ENCODE measurements at places on chromosomes 16 and 17. TPM values are rescaled to one million over a fixed set of nuclear protein-coding genes. Genes with fewer than 3 reads are reported as not detected.

ALDH3A1 gene
- total RNA-seq: 24.2 TPM

LPO gene
- not detected for total RNA-seq

DNA sequence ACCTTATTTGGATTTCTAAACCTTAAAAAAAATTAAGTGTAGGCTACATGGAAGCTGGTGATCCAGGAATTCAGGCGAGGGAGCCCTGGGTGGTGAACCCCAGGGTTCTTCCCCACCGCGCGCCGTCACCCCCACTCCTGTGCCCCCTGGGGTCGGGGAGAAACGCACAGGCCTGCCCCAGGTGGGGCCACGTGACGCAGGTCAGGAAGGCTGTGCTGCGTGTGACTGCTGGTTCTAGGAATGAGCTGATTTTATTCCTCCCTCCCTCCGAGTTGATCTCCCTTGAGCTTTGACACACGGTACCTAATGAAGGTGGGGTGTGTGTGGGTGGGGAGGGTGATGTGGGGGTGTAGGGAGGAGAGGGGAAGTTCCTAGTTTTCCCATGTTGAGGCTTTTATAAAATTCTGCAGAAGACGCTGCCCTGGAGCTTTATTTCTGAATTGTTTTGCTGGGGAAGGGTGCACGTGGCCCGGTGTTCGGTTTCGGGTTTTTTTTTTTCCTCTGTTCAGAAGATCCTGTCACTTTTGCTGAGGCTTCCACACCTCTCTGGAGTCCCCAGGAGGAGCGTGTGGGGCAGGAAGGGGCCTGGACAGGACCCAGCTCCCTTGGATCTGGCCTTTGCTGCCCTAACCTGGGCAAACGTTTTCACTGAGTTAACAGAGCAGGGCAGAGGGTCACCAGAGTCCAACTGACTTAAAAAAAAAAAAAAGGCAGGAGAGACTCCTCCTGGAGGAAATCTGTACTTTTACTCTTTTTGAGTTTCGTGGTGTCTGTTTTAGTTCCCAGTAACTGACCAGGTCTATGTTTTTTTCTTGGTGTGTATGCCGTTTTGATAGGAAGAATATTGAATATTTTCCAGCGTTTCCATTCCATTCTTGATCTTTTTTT is 55.8 kb upstream of the GSE1 start:
- DNase-seq: peak; percentile 27

DNA sequence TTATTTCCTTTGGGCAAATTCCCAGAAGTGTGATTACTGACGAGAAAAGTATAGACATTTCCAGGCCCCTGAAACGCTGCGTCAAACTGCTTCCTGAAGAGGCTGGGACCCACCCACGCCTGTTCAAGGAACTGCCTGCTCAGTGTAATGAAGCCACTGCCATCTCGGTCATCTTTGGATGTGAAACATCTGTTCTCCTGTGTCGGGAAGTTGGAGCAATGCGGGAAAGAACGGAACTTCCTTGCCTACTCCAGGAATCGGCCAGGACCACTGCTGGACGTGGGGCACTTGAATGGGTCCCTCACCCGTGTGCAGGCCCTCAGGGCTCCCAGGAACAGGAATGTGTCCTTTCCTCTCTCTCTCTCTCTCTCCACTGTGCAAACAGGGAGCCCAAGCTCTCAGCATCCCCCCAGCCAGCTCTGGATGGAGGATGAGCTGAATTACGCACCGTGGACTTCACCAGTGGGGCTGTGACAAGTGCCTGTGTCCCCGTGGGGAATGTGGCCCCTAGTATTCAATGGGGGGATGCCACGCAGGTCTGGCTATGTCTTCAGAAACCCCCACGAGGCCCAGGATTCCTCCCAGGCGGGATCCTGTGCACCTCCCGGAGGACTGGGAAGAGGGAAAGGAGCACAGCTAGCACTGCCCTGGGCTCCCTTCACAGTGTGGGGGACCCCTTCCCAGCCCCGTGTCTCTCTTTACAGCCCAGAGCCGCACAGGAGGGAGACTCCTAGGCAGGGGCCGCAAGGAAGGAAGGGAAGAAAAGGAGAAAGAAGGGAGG is 18.3 kb upstream of the LITAF start:
- no peak for DNase-seq

- no peak for DNase-seq
These were observed 7.8 kb downstream of the NUDT16L1 start for GRCh38 chr16:4700997-4701743.

DNA sequence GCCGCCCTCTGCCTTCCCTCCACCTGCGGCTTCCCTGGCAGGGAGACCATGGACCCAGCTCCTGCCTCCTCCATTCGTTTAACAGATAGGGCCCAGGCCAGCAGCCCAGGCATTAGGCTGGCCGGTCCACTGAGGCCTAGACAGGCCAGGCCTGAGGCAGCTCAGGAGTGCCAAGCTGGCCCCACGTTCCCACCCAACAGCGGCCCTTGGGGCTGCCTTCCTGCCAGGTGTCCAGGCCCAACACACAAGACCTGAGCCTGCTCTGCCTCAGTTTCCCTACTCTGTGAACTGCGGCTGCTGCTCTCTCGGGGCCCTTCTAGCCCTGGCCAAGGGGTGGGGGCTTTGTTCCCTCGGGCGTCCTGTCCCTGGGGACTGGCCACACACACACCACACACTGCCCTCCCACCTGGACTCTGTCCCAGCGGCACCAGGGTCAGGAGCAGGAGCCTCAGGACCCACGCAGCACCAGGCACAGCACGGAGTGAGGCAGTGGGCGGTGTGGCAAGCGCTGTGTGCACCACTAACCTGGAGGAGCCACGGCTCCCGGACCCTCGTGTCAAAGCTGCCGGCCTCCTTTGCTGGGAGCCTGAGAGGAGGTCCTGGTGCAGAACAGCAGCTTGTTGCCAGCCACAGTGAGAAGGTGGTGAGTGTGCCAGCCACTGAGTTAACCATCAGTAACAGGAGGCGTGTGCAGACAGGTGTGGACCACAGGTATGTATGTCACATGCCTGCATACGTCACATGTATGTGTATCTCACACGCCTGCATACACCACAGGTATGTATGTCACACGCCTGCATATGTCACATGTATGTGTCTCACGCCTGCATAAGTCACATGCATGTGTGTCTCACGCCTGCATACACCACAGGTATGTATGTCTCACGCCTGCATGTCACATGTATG is 14.6 kb upstream of the CDH15 start:
- DNase-seq: peak; percentile 59

DNA sequence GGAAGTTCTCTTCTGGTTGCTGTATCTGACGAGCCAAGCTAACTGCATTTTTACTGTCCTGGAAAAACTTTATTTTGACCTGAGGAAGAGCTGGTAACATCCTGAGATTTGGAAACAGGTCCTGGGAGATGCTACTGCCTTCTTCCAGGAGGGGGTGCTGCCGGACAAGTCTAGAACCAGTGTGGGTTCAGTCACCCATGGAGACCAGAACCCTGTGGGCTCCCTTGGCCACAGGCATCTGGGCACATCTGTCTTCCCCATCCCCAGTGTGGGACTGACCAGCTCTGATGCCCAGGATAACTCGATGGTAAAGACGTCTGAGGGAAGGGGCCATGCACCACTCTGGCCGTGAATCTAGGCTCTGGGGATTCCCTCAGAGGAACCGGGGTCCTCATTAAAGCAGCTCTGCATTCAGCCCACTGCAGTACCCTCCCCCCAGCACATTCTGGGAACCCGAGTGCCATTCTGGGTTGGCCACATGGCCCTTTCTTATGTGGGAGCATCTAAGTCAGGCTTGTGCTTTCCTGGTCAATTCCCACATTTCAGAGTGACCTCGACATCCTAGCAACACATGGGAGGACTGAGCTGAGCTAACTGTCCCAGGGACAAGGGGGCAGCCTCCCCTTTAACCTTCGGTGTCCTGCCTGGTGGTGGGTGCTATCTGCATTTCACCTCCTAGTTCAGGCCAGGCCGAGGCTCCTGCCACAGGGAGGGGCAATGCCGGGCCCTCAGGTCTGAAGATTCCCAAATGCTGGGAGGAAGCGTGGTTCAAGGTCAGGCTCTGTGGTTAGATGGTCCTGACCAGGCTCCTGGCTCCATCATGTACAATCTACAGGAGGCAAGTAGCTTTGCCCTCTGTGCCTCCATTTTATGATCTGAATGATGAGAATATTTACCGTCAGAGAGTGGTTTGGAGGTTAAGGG is 6.4 kb downstream of the C16orf86 start:
- DNase-seq: peak; percentile 49

PYY gene
- total RNA-seq: 0.79 TPM

GRCh38 chr17:2967515-2967914 is 95.9 kb downstream of the OR1D5 start:
- no peak for DNase-seq

SLC13A2 gene
- not detected for total RNA-seq

DNA sequence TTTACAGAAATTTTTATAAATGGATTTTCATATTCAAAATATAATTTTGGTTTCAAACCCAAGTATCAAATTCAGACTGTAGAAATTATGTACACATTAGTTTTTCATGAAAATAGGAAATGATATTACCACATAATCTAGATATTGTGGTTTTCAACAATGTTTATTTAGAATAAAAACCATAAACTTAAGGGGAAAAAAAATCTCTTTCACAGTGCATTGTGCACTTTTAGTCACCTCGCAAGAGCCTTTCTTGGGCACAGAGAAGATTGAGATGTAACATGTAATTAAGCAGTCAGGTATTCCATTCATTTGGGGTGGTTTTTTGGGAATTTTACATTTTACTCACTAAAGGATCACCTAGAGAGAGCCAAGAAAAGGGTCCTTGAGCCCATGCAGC is 104.0 kb downstream of the TANC2 start:
- DNase-seq: no peak

DNA sequence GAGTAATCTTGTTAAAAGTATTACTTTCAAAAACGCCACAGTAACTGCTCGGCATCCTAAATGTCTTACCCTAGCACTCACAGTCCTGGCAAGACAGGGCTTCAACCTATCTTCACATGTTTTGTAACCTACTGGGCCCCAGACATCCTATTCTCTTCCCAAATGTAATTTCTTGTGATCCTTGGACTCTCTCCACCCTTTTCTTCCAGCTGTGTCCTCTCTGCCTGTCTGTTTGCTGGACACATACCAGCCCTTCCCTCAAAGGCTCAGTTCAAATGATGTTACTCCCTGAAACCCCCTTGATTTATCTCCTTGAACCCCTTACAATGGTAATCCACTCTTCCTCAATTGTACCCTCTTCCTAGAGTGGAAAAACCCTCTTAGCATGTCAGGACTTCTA is 60.1 kb upstream of the CNEP1R1 start:
- DNase-seq: no peak

DNA sequence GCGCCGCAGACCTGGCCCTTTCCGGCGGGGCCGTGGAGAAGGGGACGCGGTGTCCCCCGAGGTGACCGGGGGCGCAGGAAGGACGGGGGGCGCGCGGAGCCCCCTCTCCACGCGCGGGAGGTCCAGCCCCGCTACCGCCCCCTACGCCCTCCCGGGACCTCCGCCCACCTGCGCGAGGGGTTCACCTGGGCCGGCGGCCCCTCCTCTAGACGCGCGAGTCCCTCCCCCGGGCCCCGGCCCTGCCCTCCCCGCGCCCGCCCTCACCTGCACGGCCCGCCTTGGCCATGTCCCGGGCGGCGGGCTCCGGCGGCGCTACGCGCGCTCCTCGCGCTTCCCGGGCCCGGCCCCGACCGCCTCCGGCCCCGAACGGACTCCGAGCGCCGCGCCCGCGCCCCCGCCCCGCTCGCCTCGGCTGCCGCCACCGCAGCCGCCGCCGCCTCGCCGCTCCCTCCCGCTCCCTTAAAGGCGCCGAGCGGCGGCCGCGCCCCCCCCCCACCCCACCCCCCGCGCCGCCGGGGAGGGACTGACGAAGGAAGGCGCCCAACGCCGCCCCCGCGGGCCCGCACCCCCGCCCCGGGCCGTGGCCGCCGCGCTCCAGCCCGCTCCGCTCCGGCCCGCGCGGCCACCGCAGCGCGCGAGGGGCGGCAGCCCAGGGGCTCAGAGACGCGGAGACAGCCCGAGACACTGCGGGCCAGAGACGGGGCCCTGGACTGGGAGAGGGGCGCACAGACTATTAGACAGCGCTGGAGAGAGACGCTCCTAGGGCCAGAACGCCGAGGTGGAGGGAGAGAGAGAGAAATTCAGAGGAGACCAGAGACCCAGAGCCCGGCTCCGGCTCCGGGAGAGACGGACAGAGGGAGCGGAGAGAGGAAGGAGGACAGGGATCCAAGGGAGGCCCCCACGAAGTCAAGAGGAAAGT is at the start of gene PITPNM3:
PITPNM3 (minus strand) TSS at position 435 of the 919 bp plus-strand sequence; CDS start at position 286, 149 bp downstream.
- no peak for DNase-seq

DNA sequence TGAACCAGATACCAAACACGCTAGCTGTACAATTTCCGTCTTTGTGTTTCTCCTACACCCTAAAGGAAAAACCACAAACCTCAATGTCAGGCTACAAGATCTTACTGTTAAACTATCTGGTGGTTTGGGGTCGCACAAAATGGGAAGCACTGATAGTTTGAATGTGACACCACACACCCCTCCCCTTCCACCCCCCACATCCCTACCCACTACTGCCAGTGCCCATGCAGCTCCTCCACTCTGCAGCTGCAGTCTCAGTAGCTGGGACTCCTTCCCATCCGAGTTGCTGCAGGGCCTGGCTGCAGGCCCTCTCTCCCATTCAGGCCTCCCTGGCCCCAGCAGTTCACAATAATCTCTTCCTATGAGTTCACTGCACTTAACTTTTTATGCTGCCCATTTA is 18.4 kb downstream of the TRAP1 start:
- DNase-seq: no peak

TEKT5 gene
- total RNA-seq: 0.53 TPM

DNA sequence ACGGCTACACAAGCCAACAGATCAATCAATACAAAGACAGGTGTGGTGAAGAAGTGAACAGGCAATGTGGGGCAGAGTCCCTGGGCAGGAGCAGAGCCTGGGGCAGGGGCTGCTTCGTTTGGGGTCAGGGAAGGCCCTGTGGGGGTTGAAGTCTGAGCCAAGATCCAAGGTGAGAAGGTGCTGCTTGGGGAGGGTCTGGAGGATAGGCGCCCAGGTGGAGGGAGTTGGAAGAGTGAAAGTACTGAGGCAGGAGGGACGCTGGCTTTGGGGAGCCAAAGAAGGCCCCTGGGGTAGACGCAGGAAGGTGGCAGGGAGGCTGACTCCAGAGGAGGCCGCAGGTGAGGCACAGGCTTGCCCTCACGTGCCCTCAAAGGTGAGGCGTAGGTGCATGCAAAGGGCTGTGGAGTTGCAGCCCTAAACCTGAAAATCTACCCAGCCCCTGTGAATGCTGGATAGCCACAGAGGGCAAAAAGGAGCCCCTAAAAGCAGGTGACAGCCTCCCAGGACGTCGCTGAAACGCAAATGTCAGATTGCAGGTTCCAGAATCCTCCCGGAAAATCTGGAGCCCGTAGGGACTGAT is 33.3 kb downstream of the WFDC1 start:
- no peak for DNase-seq

DNA sequence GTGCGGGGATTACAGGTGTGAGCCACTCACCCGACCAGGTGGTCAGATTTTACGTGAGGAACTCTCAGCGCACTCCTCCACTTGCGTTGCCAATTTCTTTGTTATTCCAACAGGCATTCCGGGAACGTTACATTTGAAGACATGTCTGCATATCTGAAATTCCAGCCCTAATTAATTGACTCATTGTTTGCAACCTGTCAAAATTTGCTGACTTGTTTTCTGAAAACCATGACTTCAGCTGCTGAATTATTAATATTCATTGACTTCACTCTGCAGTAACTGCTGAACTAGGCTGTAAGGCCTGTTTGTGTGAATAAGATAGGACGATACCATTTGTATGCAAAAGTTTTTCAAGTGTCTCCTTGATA is 16.6 kb downstream of the G6PC1 start:
- DNase-seq: peak; percentile 60

USB1 gene
- 25.5 TPM for total RNA-seq
